HT1080 (cell line): ENCODE measurements at places on chromosomes 4 and X. TPM values are rescaled to one million over a fixed set of nuclear protein-coding genes. Genes with fewer than 3 reads are reported as not detected.

Gene CYLC1
- total RNA-seq: not detected in 2 replicates

Gene PIN4
- 11.2 and 14.3 TPM in 2 replicates for total RNA-seq

Gene PNMA6A
- 0.26 TPM in 1 of 2 replicates, not detected in the other for total RNA-seq

Gene LIMCH1
- 10.6 and 25.9 TPM in 2 replicates for total RNA-seq

Gene CT45A3
- total RNA-seq: 0.24 and 0.47 TPM in 2 replicates

Gene SPANXA1
- 0.23 and 0.34 TPM in 2 replicates for total RNA-seq

Gene TEX11
- not detected in 2 replicates for total RNA-seq

Gene CAMK2D
- 10.6 and 11.2 TPM in 2 replicates for total RNA-seq

Gene PDGFC
- 46.5 and 52.3 TPM in 2 replicates for total RNA-seq

Gene CACNA1F
- not detected in 2 replicates for total RNA-seq

Gene FAM241A
- total RNA-seq: 3.6 and 4.8 TPM in 2 replicates

Gene FAM9B
- total RNA-seq: 0.05 TPM in 1 of 2 replicates, not detected in the other

Gene ERAS
- total RNA-seq: not detected in 2 replicates

Gene CYSLTR1
- not detected in 2 replicates for total RNA-seq

Gene RBM47
- 1.2 and 1.5 TPM in 2 replicates for total RNA-seq

Gene FGB
- total RNA-seq: not detected in 2 replicates

Gene HCCS
- 36.4 and 42.7 TPM in 2 replicates for total RNA-seq

Gene CAPN6
- not detected in 2 replicates for total RNA-seq

Gene PGRMC1
- total RNA-seq: 132 and 141 TPM in 2 replicates
